ENCODE measurements at places on chromosomes 7 and 10.

GRCh38 chr7:15399441-15399840 lies 162.4 kb downstream of the AGMO start:
- no peaks in the 10 kb centered on the region for H3K4me1 ChIP-seq
- no peak for DNase-seq
- no peak overlapping the region for H3K27ac ChIP-seq
- H3K4me3 ChIP-seq: no peak overlapping the region
- no peaks in the 10 kb centered on the region for H3K27me3 ChIP-seq
- no peaks in the 10 kb centered on the region for H3K36me3 ChIP-seq

DNA sequence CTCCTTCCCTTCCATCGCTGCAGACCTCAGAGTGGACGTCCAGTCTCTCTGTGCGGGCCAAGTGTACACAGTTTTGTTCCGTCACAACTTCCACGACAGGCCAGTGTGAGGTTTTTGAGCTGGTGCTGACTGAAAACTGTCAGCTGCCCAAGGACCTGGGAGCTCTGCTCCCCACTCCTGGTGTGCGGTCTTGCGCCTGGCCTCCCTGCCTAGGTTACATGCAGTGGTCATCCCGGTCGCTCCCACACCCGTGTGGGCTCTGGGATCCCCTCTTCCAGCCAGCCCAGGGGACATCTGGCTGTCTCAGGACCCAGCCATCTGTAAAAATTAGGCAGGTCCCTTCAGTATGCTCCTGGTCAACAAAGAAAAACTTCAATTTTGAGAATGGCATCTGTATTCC lies 127.5 kb downstream of the VIPR2 start:
- no peak for DNase-seq
- no peak overlapping the region for H3K27ac ChIP-seq
- no peak overlapping the region for H3K4me3 ChIP-seq
- no peaks in the 10 kb centered on the region for H3K36me3 ChIP-seq
- H3K4me1 ChIP-seq: no peaks in the 10 kb centered on the region

DNA sequence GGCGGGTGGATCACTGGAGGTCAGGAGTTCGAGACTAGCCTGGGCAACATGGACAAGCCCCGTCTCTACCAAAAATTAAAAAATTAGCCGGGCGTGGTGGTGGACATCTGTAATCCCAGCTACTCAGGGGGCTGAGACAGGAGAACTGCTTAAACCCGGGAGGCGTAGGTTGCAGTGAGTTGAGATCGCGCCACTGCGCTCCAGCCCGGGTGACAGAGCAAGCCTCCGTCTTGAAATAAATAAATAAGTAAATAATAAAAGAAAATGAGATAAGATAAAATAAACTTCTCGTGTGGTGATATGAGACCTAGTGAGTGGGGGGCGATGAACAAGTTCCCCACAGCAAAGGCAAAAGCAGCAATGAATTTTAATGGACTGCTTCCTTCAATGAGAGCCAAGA lies 33.6 kb upstream of the LMTK2 start:
- H3K4me1 ChIP-seq: no peaks in the 10 kb centered on the region
- no peak overlapping the region for H3K27ac ChIP-seq
- no peaks in the 10 kb centered on the region for H3K36me3 ChIP-seq
- H3K27me3 ChIP-seq: no peaks in the 10 kb centered on the region
- DNase-seq: no peak

DNA sequence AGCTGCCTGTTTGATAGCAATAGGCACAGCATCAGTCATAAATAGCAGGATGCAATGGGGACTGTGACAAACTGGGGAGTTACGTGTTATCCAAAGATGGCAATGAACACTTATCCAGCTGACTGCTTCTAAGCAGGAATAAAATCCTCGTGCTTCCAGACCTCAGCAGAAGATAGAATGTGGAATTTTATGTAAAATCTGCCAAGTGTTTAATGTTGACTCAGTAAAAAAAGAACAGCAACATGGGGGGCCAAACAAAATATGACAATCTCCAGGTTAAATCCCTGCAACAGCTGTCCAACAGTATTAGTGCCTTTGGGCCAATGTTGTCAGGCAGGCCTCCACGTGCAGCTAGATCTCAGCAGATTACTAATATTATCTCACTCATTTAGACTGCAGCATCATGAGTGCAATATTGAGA lies 127.3 kb downstream of the SEMA3C start:
- no peak for DNase-seq
- H3K27me3 ChIP-seq: no peaks in the 10 kb centered on the region
- no peak overlapping the region for H3K4me3 ChIP-seq
- no peak overlapping the region for H3K27ac ChIP-seq
- H3K36me3 ChIP-seq: no peaks in the 10 kb centered on the region
- no peaks in the 10 kb centered on the region for H3K4me1 ChIP-seq

- H3K4me3 ChIP-seq: no peak overlapping the region
- H3K36me3 ChIP-seq: no peaks in the 10 kb centered on the region
- no peak for DNase-seq
- H3K4me1 ChIP-seq: no peaks in the 10 kb centered on the region
- no peaks in the 10 kb centered on the region for H3K27me3 ChIP-seq
Measured at GRCh38 chr10:82887488-82887887, 1012.5 kb downstream of the NRG3 start.

DNA sequence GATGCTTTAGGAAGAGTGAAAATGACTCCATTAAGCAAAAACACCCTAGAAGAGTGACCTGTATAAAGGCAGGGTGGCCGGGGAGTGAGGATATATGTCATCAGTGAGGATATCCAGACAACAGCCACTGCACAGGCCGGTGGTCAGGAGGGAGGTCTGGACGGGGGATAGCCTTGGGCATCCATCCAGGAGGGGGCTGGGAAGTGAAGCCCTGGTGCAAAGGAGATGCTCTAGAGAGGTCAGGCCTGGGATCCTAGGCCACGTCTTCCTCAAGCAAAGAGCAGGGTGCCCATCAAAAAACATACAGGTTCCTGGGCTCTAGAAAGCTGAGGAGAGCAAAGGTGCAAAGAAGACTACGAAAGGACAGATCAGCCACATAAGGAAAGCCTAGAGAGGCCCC lies 25.6 kb downstream of the FAM171A1 start:
- H3K36me3 ChIP-seq: no peaks in the 10 kb centered on the region
- no peaks in the 10 kb centered on the region for H3K27me3 ChIP-seq
- no peak overlapping the region for H3K27ac ChIP-seq
- no peak overlapping the region for H3K4me3 ChIP-seq
- H3K4me1 ChIP-seq: no peaks in the 10 kb centered on the region

GRCh38 chr7:22115689-22116088 lies 170.0 kb upstream of the CDCA7L start:
- H3K27me3 ChIP-seq: no peaks in the 10 kb centered on the region
- no peak overlapping the region for H3K27ac ChIP-seq
- no peak for DNase-seq
- no peaks in the 10 kb centered on the region for H3K4me1 ChIP-seq

DNA sequence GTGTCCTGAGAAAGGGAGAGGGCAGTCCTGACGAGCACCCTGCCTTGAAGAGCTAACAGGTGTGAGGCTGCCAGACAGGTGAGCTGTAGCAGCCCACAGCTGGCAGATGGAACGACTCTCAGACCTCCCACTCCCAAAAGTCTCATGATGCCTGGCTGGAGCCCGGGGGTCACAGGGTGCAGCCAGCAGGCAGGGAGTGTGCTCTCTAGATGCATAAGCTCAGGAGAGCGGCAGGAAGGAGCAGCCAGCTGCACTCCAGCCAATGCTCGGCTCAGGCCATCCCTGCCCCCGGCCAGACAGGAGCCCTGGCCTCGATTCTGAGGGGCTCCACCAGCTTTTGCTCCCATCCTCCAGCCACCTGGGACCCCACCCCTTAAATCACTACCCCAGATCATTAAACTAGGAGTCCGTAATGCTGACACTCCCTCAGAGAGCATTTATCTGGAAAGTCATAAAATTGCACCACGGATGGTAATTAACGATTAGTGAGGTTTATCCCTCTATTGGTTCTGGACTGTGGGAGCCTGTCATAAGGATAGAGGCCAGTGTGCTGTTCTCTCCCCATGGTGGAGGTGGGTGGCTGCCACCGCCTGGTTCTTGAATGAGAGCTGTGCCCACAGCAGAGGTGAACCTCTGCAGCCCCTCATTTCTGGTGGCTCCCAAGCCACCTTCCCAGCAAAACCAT lies 63.5 kb upstream of the ZMIZ1 start:
- H3K27me3 ChIP-seq: no peaks in the 10 kb centered on the region
- H3K27ac ChIP-seq: no peak overlapping the region
- H3K36me3 ChIP-seq: no peaks in the 10 kb centered on the region
- DNase-seq: no peak
- H3K4me1 ChIP-seq: no peaks in the 10 kb centered on the region

DNA sequence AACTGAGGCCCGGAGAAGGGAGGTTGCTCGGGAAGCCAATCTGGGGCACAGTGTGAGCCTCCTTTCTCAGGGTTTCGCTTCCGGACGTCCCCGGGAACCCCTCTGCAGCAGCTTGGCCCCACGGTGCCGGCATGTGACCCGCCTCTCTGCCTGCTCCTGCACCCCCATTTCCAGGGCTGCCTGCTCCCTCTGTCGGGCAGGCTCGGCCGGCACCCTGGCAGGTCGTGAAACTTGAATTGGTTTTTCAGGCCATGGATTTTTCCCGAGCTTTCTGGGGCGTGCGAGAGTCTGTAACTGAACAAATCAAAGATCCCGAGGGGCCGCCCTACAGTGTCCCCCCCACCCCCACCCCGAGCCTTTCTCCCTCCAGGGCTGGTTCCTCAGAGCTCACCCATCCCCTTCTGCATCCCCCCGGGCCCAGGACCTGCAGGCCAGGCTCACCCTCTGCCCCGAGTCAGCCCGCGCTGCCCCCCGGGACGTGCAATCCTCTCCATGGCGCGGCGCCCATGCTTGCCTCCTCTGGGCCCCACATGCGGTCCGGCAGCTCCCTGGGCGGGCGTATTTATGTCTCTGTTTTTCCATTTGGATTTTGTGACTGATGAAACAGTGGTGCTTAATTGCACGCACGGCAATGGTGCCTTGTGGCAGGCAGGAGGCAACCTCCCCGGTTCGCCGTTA lies 58.1 kb downstream of the UNCX start:
- no peaks in the 10 kb centered on the region for H3K36me3 ChIP-seq
- peak overlapping the region; percentile 53 for H3K4me3 ChIP-seq
- H3K27me3 ChIP-seq: no peaks in the 10 kb centered on the region

DNA sequence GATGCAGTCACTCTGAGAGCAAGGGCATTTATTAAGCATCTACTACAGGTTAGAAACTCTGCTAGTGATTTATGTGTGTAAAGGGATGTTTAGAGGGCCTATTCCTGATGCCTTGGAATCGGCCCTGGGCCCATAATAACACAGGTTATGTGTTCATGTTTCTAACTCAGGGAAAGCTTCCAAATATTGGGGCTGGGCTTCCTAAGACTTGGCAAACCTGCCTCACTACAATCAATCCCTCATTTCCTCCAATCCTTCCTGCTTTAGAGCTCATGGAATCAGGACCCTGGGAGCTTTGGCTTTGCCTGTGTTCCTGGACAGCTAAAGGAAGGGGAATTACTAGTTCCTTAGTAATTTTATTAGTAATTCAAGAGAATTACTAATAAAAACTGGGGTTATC lies 148.8 kb downstream of the HIBADH start:
- no peaks in the 10 kb centered on the region for H3K4me1 ChIP-seq
- no peaks in the 10 kb centered on the region for H3K36me3 ChIP-seq
- no peak overlapping the region for H3K4me3 ChIP-seq
- no peak overlapping the region for H3K27ac ChIP-seq

DNA sequence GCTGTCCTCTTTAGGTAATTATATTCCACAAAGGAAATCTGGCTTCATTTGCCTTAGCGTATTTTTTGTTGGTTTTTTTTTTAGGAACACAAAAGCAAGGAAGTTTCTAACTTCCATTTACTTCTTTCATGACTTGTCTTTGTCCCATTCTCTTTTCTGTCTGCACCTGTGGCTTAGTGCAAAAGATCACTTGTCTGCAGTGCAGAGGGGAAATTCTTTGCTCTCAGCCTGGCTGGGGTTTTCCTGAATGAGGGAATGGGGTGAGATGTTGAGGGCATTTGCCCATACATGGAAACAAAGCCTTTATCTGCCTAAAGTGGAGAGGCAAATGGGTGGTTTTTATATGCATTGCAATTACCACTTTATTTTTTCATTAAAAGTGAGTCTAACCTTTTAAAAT lies 361.1 kb upstream of the IGFBP3 start:
- H3K4me3 ChIP-seq: no peak overlapping the region
- H3K4me1 ChIP-seq: no peaks in the 10 kb centered on the region
- H3K27me3 ChIP-seq: no peaks in the 10 kb centered on the region
- H3K36me3 ChIP-seq: no peaks in the 10 kb centered on the region
- DNase-seq: no peak

- H3K27me3 ChIP-seq: no peaks in the 10 kb centered on the region
- no peak for DNase-seq
- peak overlapping the region; percentile 97 for H3K4me3 ChIP-seq
- peaks cover 5% of the 10 kb centered on the region for H3K4me1 ChIP-seq
- no peaks in the 10 kb centered on the region for H3K36me3 ChIP-seq
- peak overlapping the region; percentile 90 for H3K27ac ChIP-seq
Measured at GRCh38 chr10:124802313-124802675, 675 bp downstream of the ABRAXAS2 start.

GRCh38 chr10:69897432-69897831 lies 95.7 kb downstream of the COL13A1 start:
- H3K27ac ChIP-seq: no peak overlapping the region
- DNase-seq: no peak
- no peaks in the 10 kb centered on the region for H3K27me3 ChIP-seq
- H3K4me3 ChIP-seq: no peak overlapping the region
- no peaks in the 10 kb centered on the region for H3K4me1 ChIP-seq

GRCh38 chr10:43316988-43317387 lies 50.1 kb upstream of the RASGEF1A start:
- H3K36me3 ChIP-seq: no peaks in the 10 kb centered on the region
- no peak overlapping the region for H3K27ac ChIP-seq
- no peaks in the 10 kb centered on the region for H3K4me1 ChIP-seq

DNA sequence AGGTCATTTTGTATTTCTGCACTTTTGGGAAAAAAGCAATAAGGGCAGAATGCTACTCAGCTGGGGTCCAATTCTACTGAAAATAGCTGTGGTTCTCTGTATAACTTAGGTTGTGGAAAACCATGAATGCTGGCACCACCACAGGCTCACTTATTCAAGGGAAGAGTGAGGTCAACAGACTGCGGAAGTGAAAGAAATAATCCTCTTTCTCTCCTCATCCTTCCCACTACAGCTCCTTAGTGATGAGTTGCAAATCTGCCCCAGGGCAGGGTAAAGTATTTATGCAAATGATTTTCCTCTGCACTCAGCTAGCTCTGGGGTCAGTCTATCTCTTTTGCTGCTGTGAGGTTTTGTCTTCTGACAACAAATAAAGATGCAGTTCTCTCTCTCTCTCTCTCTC lies 74.1 kb upstream of the PTPRZ1 start:
- H3K27ac ChIP-seq: no peak overlapping the region
- H3K4me1 ChIP-seq: no peaks in the 10 kb centered on the region
- H3K27me3 ChIP-seq: no peaks in the 10 kb centered on the region
- DNase-seq: no peak

- no peaks in the 10 kb centered on the region for H3K36me3 ChIP-seq
- H3K27me3 ChIP-seq: no peaks in the 10 kb centered on the region
- no peak overlapping the region for H3K27ac ChIP-seq
- no peak overlapping the region for H3K4me3 ChIP-seq
Measured at GRCh38 chr7:33730958-33731357, 174.4 kb upstream of the BMPER start.

- H3K4me3 ChIP-seq: no peak overlapping the region
- no peaks in the 10 kb centered on the region for H3K27me3 ChIP-seq
- DNase-seq: no peak
- no peaks in the 10 kb centered on the region for H3K4me1 ChIP-seq
Measured at GRCh38 chr10:48193556-48193955, 80.9 kb downstream of the FRMPD2 start.

Data from naive thymus-derived CD4-positive, alpha-beta T cell (primary cell).